ENCODE measurements at places on chromosomes 5 and 9.

DNA sequence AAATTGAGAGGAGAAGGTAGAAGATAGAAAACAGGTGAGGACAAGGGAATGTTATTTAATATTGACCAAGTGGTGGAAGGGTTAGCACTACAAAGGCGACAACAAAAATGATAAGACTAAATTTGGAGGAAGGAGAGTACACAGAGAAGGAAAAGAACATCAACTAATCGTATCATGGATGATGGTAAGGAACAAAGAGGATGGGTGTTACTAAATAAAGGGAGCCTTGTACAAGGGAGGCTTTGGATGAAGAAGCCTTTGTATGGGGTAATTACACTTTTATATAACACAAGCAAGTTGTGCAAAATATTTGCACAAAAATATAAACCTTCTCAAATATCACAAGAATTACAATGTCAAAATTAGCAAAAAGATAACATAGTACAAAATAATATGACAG, 125.7 kb downstream of the ZNF608 start:
- DNase-seq = no peak

DNA sequence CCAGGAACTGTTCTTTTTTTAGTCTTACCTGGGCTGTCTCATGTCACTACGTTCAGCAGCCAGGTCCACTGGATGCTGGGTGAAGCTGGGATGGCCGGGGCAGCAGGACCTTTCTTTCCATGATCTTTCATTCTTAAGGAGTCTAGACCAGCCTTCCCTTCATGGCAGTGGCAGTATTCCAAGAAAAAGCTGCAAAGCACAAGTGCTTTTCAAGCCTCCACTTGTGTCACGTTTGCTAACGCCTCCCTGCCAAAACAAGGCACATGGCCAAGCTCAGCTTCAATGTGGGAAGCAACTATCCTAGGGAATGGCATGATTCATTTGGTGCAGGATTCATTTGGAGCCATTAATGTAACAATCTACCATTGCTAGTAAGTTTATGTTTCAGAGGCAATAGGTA, 94.8 kb downstream of the RCL1 start:
- no peak for DNase-seq

DNA sequence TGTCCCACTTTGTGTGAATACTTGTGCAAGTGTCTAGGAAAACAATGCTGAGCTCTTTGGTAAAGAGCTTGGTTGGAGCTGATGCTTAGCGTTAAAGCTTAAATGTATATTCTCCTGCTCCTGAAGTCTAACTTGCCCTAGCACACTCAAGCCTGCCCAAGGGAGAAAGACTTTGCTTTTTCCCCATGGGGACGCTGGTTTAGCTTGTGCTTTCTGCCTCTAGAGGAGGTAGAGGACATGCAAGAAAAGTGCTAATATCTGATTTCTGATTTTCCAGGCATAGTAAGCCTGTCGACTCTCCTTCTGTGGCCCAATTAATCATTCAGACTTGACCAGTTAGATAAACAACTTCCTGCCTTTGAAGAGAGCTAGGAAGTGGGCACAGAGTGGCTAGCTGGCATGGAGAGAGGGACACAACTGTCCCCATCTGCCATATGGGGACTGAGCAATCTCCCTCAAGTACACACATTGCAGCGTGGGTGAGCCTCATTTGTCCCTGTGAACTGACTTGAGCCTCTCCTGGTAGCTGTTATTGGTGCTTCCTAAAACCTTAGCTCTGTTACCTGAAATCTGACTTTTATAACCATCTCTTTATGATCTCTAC, 348.4 kb downstream of the BRINP1 start:
- DNase-seq = no peak

DNA sequence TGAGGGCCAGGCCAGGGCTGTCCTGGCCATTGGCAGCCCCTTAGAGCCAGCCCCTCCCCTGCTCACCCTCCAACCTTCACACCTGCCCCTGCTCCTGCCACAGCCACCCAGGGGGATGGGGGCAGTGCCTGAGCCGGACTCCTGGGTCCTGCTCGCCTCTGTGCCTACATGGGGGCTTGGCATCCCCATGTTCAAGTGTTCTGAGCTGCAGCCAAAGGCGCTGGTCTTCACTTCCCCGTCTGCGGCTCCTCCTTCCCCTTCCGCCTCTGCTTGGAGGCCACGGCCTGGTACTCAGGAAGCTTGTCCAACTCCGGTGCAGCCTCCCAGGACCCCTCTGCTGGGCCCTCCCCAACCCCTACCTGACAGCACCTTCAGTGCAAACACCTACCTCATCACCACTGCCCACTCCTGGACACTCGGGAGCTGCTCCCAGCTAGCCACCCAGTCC, 2.3 kb upstream of the DNLZ start:
- no peak for DNase-seq

- no peak for DNase-seq
Measured at GRCh38 chr5:9066349-9066748, 479.5 kb downstream of the SEMA5A start.

DNA sequence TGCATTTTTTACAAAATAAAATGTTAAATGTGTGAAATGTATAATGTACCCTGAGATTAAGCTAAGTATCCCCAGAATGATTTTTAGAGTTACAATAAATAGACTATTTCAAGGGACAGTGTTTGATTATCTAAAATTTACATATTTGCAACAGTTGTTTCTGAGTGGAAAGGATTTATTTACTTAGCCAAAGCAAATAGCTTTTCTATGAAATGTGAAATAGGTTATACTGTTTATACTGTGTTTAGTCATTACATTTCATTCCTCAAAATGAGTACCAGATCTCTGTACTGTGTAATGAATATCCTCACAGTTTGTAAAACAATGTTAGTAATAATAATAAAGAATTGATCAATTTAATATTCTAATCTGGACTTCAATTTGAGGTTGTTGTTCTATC, 1019.0 kb downstream of the NR2F1-AS1 start:
- no peak for DNase-seq

GRCh38 chr5:114948363-114948762, 221.3 kb downstream of the TRIM36 start:
- no peak for DNase-seq

- DNase-seq = no peak
Measured at GRCh38 chr5:96562614-96563013, 99.6 kb upstream of the CAST start.

DNA sequence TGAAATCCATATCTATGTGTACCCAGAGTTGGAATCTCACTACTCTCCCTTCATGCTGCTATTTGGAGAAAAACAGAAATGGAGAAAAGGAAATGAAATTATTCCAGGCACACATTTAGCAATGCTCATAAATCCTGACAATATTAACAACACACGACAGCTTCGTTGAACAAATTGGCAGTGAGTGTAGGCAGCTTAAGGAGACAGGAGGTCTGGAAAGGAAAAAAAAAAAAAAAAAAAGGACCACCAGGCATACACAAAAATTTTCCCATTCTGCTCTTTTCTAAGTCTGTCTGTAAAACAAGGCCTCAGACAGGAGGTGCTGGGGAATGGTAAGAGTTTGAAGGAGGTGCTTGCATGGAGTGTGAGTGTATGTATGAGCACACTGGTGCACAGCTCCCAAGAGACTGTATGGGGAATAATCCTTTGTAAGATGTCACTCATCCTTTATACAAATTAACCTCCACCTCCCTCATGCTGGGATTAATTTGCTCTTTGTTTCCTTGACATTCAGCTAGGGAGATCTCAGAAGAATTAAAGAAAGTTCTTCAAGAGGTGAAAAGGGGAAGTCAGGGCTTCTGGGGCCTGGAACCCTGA, 78.9 kb downstream of the ASTN2 start:
- DNase-seq = no peak

Data from progenitor cell of endocrine pancreas (in vitro differentiated cells).